Fibroblast of skin of right biceps (primary cell): ENCODE measurements at places on chromosomes 6 and 20.

DNA sequence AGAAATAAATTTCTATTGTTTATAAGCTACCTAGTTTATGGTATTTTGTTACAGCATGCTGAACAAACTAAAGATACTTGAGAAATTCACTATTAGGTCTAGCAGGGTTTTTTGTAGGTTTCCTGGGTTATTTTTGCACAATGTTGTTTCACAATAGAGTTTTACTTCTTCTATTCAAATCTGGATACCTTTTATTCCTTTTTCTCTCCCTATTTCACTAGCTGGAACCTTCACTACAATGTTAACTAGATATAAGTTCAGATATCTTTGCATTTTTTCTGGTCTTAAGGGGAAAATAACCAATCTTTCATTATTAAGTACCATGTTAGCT, 237.7 kb upstream of the CITED2 start:
- DNase-seq: no peak

- peak; percentile 93 for DNase-seq
Measured at GRCh38 chr6:41488433-41489119, 57.6 kb upstream of the FOXP4 start.

DNA sequence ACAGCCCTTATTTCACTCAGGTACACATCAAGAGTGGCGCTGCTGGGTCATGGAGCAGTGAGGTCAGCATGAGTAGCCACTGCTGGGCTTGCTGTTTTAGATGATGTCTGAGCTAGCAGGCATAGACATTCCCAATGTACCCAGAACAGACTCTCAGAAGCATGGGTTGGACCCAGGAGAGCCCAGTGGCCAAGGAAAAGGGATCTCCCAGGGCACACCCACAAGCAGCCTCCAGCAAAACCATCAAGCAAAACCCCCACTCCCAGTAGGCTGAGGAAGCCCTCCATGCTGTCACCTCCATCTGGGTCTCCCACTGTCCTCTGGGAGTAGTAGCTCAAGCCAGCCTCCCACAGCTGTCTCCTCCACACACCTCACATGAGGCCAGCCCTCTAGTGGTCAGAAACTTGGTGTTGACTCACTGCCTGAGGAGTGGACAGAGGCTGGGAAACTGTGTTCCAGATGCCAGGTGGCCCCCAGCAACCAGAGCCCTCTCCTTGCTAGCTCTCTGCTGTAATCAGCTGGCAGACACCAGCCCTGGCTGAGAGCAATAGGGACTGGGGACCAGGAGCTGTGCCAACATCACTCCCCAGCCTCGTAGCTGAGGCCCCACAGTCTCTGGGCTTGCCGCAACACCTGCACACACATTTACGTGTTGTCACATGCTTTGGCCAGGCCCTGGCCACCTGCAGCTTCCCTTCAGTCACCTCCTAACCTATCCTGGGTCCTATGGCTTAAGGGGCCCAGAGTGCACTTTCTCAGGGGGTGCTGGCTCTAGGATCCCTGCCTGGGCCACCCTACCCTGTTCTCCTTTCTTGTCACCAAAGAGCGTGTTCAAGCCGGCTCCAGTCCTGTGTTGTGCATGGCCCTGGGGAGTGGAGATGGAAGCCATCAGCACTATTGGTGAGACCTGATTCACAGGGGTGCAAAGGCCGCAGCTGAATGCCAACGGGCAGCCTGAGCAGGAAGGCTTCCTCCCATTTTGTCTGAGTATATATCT, 1.9 kb upstream of the AP5S1 start:
- DNase-seq: peak; percentile 72

DNA sequence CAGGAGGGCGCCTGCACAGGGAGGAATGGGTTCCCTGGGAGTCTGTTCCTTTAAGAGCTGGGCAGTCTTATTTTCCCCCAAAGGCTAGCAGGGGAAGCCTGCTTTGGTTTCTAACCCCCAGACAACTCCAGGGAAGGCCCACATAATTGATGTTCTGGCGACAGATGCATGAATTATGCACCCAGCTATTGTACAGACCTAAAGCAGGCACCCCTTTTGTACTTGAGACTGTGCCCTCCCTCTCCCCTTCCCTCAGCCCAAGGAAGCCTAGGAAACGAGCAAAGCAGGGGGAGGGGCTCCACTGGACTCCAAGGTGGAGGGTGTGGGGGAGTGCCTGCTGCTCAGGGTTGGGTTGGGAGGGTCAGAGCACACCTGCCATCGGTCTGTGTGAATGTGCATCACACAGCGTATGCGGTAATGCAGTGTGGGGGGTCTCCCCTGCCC, 102.1 kb downstream of the KCNB1 start:
- DNase-seq: no peak

DNA sequence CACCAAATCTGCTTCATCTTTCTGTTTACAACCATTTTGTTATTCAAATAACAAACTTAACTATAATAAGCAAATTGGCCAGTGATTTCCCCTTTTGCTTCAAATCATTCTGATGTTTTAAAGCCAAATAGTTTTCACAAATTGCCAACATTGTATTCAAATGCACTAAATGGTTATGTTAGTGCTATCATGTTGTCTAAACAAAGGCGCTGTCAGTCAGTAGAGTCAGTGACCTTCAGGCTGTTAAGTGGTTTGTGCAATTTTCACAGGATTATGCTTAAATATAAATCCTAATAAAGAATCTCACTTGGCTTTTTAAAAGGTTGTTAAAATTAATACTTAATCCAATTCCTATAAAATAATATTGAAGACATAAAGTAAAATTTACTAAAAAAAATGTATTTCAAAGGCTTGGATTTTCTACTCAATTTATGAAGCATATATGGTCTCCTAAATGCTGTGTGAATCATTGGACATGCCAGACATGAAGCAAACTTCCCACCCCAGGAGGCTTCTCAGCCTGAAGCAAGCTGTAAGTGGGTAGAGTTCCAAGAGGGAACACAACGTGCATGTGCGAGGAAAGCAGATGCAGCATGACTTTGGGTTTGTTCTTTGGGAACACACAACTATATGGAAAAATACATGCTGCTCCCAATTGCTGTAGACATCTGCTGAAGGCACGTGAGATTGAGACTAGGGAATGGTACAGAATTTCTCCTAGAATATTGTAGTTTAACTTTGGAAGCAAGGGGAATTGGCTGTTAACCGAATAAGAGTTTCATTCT, 54.9 kb downstream of the RSPO3 start:
- no peak for DNase-seq

- DNase-seq: peak; percentile 79
Measured at GRCh38 chr20:47762699-47763268, 22.5 kb downstream of the SULF2 start.

GRCh38 chr6:10404107-10404798, 10.6 kb downstream of the TFAP2A start:
- peak; percentile 92 for DNase-seq

- peak; percentile 36 for DNase-seq
Measured at GRCh38 chr20:1171461-1172093, 13.2 kb downstream of the TMEM74B start.

- DNase-seq: no peak
Measured at GRCh38 chr6:151027295-151027747, 161.8 kb downstream of the MTHFD1L start.

DNA sequence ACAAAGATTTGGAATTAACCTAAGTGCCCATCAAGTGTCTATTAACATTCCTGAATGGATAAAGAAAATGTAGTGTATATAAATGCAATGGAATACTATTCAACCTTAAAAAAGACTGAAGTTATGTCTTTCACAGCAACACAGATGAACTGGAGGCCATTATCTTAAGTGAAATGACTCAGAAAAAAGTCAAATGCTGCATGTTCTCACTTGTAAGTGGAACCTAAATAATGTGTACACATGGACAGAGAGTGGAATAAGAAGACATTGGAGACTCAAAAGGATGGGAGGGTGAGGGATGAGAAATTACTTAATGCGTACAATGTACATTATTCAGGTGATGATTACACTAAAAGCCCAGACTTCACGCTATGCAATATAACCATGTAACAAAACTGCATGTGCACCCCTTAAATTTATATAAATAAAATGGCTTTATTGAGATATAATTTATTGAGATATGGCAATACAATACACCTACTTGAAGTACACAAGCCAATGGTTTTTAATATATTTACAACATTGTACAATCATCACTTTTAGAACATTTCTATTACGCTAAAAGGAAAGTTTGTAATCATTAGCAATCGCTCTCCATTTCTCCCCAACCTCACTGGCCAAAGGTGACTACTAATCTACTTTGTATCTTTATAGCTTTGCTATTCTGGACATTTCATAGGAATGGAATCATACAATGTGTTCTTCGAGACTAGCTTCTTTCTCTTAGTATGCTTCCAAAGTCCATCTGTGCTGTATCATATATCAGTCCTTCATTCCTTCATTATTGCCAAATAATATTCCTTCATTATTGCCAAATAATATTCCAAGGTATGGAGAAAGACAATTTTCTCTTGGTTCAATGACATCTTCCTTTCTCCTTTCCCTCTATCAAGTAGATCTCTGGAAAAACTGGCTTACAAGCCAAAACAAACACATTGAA, 5.8 kb downstream of the STX7 start:
- DNase-seq: no peak

GRCh38 chr6:155378276-155378675, 64.0 kb upstream of the TFB1M start:
- DNase-seq: no peak
